NCI-H2227 treated with DMSO at 0.1 percent for 48 hours (cell line): ENCODE measurements at places on chromosomes 6 and 20.

DNA sequence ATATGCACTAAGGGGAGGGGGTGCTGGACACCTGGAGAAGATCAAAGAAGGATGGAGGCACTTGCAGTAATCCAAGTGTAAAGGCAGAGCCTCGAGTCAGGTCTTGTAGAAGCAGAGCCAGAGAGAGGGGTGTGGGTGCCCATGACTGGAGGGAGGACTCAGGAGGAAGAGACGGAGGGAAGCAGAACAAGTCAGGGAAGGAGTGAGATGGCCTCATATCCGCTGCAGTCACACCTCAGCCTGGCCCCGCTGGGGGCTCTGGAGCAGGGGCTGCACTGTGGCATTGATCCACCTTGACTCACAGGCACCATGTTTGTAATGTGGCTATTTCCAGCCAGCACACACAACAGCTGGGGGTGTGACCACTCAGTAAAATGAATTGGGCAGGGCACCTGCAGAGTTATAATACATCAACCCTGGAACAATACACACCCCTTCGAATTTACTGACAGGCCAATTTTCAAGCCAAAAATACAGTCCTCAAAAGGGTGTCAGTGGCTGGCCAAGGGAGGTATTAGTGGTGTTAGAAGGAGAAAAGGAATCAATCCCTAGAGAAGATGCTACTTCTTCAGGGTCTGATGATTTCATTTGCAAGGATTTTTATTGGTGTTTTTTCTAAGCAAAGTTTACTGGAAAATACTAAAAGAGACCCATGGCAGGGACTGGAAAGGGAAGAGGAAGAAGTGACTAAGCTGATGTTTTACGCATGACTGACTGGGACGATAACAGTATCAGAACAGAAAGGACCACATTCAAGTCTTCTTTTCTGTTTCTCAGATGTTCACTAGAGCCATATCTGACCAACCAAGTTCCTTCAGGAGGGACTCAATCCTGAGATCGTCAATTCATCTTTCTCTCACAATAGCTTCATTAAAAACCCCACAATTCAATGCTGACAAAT lies 18.9 kb upstream of the NXT1 start:
- DNase-seq, result no peak

- no peak for DNase-seq
These were observed 250.9 kb downstream of the ANKRD60 start for GRCh38 chr20:57977569-57977968.

GRCh38 chr20:43323592-43323991 lies 133.9 kb upstream of the PTPRT start:
- DNase-seq, result no peak

GRCh38 chr6:4188801-4189200 lies 53.4 kb upstream of the ECI2 start:
- DNase-seq, result no peak

DNA sequence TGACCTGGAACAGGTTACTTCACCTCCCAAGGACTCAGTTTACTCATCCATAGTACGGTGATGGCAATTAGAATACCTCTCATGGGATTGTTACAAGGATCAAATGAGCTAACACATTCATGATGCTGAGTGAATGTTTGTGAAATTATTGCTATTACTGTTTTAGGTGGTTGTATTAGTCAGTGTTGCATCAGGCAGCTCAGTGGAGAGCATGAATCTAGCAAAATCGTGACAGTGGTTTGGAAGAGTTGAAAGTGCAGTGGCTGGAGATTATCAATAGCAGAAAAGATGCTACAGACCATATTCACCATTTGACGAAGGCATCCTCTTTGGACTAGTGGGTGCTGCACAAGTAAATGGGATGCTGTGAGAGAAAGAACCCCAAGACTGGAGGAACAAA lies 50.4 kb upstream of the CTNNBL1 start:
- no peak for DNase-seq

DNA sequence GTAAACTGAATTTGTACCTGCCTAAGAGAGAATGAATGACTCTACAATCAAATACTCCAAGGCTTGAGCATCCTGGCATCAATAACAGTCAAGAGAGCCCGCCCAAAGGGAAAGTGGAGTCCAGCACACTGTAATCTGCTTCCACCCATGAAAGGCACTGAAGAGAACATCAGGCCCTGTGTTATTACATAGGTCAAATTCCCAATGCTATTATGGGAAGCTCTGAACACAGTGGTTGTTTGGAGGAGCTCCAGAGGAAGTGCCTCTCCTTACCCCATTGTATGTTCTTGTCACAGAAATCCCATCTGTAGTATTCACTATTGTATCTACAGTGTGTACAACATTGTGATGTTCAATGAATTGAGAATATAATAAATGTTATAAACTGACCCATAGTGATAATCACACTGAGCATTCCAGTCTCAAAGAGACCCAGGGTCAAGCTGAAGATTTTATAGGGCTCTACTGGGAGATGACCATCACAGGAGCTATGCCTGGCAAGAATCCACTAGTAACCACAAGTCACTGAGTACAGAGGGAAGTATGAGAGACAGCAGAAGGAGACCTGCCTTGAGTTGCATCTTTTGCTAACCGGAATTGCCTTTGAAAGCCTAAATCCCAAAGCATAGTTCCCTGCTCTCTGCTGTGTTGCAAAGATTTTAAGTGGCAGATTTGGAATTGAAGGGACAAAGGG lies 446.7 kb downstream of the GJA1 start:
- DNase-seq, result no peak
